ENCODE measurements at places on chromosomes 16 and 17. TPM values are rescaled to one million over a fixed set of nuclear protein-coding genes. Genes with fewer than 3 reads are reported as not detected.

DNA sequence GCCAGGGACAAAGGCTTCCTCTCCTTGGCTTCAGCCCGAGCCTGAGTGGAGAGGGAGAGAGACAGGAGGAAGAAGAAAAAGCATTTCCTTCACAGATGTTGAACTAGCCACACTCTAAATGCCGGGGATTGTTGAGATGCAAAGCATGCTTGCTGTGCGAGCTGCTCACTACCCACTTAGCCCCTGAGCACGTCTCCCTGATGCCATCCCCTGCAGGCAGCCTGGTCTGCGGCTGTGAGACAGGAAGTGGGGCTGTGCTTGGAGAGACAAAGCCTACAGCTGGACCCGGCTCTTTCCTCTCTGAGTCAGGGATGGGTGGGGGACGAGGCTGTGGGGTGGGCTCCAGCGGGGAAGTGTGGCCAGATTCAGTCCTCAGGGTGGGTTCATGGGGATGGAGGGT, 13.7 kb downstream of the WNT9B start:
- no peaks in the 10 kb centered on the region for H3K36me3 ChIP-seq
- no peaks in the 10 kb centered on the region for H3K4me1 ChIP-seq
- H3K27me3 ChIP-seq: no peaks in the 10 kb centered on the region
- no peak overlapping the region for H3K4me3 ChIP-seq

- H3K27ac ChIP-seq: peak within 1 kb of the TSS; percentile 99
- H3K36me3 ChIP-seq: no peaks in the 10 kb centered on the region
- peak; percentile 97 for DNase-seq
- H3K4me1 ChIP-seq: no peaks in the 10 kb centered on the region
- H3K4me3 ChIP-seq: peak within 1 kb of the TSS; percentile 82
These were observed at the start of gene NUTF2 for GRCh38 chr16:67846320-67847063. TSS of gene NUTF2 (plus strand) at chr16:67846933. CDS start at chr16:67865131, 18,198 bp downstream.

GRCh38 chr16:80065541-80065940, 465.0 kb upstream of the MAF start:
- DNase-seq: no peak
- no peaks in the 10 kb centered on the region for H3K36me3 ChIP-seq
- no peak overlapping the region for H3K4me3 ChIP-seq
- no peaks in the 10 kb centered on the region for H3K27me3 ChIP-seq
- no peak overlapping the region for H3K27ac ChIP-seq
- no peaks in the 10 kb centered on the region for H3K4me1 ChIP-seq

DNA sequence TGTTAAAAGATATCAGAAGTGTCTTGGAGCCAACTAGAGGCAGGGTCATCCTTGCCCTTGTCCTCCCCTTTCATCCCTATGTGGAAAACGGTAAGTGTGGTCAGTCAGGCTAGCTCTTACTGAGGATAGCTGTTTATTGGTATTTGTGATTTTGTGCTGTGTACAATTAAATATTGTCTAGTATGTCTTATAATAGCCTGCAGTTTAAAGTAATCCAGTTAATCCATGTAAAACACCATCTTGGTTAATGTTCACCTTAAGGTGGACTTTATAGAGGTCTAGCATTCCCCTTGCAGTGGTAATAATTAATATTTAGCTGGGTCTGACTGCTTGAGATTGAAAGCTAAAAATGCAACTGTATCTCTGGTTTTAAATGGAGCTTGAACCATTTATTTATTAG, 25.6 kb downstream of the METTL9 start:
- H3K4me1 ChIP-seq: no peaks in the 10 kb centered on the region
- H3K27me3 ChIP-seq: no peaks in the 10 kb centered on the region
- H3K4me3 ChIP-seq: no peak overlapping the region
- H3K27ac ChIP-seq: no peak overlapping the region
- H3K36me3 ChIP-seq: peaks cover 5% of the 10 kb centered on the region

DNA sequence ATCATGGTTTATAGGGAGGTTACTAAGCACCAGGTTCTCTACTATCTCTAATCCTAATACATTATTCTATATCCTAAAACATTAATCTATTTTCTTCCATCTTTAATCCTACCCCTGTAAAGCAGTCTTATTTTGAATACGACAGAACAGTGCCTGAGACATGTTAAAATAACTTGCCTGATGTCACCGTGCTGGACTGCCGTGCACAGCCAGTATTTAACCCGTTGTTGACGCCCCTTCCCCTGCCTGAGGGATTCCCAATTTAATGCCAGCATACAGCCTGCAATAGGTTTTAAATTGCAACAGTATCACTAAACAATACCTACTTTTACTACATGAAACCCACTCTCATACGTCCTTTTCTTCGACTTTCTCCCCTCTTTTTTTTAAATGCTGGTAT, 133.3 kb downstream of the PARN start:
- H3K4me3 ChIP-seq: no peak overlapping the region
- H3K4me1 ChIP-seq: peaks cover 39% of the 10 kb centered on the region
- H3K36me3 ChIP-seq: no peaks in the 10 kb centered on the region
- no peak for DNase-seq
- H3K27ac ChIP-seq: peak overlapping the region; percentile 26

DNA sequence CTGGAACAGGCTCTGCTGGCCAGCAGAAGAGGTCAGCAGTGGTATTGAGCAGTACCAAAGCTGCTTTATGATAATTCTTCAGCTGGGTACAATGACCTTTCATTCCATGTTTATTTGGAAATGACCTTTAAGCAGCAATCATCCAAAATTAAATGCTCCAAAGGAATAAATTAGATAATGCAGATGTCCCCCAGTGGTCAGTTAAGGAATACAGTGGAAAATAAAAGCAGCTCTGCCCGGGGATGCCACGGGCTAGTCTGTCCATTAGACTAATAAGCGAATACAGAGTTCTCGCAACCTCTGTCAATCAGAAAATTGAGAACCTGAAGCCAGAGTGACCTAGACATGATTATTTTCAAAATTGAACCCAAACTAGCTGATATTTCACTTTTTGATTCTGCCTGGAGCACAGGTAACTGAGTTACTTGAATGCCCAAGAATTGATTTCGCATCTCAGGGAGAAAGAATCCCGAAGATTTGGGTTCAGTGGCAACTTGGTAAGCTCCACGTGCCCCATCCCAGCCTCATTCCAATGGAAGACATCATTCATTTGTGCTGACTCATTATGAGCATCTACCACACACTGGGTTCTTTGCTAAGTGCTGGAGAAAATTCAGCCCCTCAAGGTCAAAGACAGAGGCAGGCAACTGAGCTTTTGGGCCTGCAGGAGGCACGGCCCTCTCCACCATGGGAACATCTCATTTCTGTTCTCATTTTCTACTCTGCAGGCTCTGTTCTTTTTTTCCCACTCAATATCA, 34.4 kb upstream of the SLC39A11 start:
- DNase-seq: no peak
- no peak overlapping the region for H3K27ac ChIP-seq
- no peak overlapping the region for H3K4me3 ChIP-seq
- no peaks in the 10 kb centered on the region for H3K27me3 ChIP-seq

- H3K4me1 ChIP-seq: no peaks in the 10 kb centered on the region
- no peak overlapping the region for H3K4me3 ChIP-seq
- H3K27me3 ChIP-seq: no peaks in the 10 kb centered on the region
- no peak overlapping the region for H3K27ac ChIP-seq
- DNase-seq: no peak
These were observed 66.3 kb upstream of the MYOCD start for GRCh38 chr17:12599186-12599920.

DNA sequence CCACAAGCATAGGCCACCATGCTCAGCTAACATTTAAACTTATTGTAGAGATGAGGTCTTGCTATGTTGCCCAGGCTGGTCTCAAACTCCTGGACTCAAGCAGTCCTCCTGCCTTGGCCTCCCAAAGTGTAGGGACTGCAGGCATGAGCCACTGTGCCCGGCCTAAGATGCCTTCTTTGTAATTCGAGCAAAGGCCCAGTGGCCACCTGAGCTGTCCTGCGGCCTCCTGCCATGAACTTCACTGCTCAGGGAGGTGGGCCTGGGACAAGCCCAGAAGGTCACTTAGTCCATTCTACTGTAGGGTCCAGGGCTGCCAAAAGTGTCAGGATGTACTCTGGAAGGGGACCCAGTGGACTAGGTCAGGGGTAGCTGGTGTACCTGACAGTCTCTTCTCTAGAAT, 30.5 kb downstream of the DHX38 start:
- H3K27me3 ChIP-seq: no peaks in the 10 kb centered on the region
- no peaks in the 10 kb centered on the region for H3K36me3 ChIP-seq
- H3K4me3 ChIP-seq: no peak overlapping the region
- no peak for DNase-seq

- H3K27ac ChIP-seq: no peak overlapping the region
- H3K4me3 ChIP-seq: no peak overlapping the region
- no peaks in the 10 kb centered on the region for H3K4me1 ChIP-seq
- H3K27me3 ChIP-seq: no peaks in the 10 kb centered on the region
- no peaks in the 10 kb centered on the region for H3K36me3 ChIP-seq
These were observed 273.0 kb downstream of the GRIN2A start for GRCh38 chr16:9909072-9909825.

DNA sequence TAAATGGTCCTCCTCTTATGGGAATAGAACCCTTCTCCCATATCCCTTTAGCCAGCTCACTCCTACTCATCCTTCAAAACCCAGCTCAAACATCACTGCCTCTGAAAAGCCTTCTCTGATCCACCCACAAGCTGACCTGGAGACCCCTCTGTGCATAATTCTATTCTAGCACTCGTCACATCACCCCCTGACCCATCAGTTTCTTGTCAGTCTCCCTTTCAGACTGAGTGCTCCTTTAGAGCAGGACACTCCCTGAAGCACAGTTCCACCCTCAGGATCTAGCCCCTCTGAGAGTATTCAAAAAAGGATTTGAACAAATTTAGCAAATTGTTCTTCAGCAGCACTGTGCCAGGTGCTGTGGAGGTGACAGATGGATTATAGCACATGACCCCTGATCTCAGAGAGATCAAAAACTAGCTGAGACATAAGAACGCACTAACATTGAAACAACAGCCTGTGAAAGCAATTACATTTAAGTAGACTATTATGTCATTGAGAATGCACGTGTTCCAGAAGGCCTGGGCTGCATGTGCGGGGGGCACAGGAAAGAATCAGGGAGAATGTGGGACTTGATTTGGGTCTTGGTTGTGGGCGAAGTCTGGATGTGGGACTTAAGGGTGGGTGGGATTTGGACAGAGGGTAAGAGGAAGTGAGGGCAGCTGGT, 43.5 kb downstream of the MRPS23 start:
- H3K36me3 ChIP-seq: no peaks in the 10 kb centered on the region
- no peaks in the 10 kb centered on the region for H3K27me3 ChIP-seq
- no peak overlapping the region for H3K27ac ChIP-seq
- no peak overlapping the region for H3K4me3 ChIP-seq
- no peak for DNase-seq

- no peaks in the 10 kb centered on the region for H3K4me1 ChIP-seq
- H3K27me3 ChIP-seq: no peaks in the 10 kb centered on the region
- no peak overlapping the region for H3K4me3 ChIP-seq
These were observed 26.8 kb upstream of the TMEM220 start for GRCh38 chr17:10756619-10757018.

GRCh38 chr17:73430848-73431247, 119.0 kb upstream of the CDC42EP4 start:
- DNase-seq: no peak
- no peak overlapping the region for H3K27ac ChIP-seq
- no peaks in the 10 kb centered on the region for H3K4me1 ChIP-seq
- no peak overlapping the region for H3K4me3 ChIP-seq

GRCh38 chr17:76969598-76970172, 101.5 kb downstream of the MGAT5B start:
- no peaks in the 10 kb centered on the region for H3K4me1 ChIP-seq
- no peak overlapping the region for H3K27ac ChIP-seq
- H3K36me3 ChIP-seq: no peaks in the 10 kb centered on the region
- peaks cover 12% of the 10 kb centered on the region for H3K27me3 ChIP-seq
- H3K4me3 ChIP-seq: no peak overlapping the region

GRCh38 chr16:68533937-68534336, 5.2 kb upstream of the ZFP90 start:
- H3K4me3 ChIP-seq: no peak overlapping the region
- H3K27ac ChIP-seq: no peak overlapping the region
- DNase-seq: no peak
- no peaks in the 10 kb centered on the region for H3K27me3 ChIP-seq
- H3K4me1 ChIP-seq: peaks cover 13% of the 10 kb centered on the region
- no peaks in the 10 kb centered on the region for H3K36me3 ChIP-seq

DNA sequence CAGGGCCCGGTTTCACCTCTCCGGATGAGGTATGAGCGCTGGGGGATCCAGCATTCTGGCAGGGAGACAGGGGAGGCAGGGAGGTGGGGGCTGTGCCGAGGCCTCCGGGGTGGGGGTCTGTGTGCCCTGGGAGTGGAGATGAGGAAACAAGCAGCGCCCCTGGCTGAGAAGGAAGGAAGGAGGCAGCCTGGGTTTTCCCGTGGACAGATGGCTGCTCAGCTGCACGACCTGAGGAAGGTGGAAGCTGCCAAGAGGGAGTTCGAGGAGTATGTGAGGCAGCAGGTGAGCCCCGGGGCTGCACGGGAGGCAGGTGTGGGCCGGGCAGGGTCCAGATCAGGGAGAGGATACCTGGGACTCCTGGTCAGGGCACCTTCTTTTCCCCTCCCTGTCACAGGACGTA, 4.3 kb downstream of the RNF112 start:
- no peak overlapping the region for H3K4me3 ChIP-seq
- H3K27ac ChIP-seq: no peak overlapping the region
- no peaks in the 10 kb centered on the region for H3K27me3 ChIP-seq
- peaks cover 25% of the 10 kb centered on the region for H3K4me1 ChIP-seq
- H3K36me3 ChIP-seq: peaks cover 16% of the 10 kb centered on the region
- DNase-seq: no peak

DNA sequence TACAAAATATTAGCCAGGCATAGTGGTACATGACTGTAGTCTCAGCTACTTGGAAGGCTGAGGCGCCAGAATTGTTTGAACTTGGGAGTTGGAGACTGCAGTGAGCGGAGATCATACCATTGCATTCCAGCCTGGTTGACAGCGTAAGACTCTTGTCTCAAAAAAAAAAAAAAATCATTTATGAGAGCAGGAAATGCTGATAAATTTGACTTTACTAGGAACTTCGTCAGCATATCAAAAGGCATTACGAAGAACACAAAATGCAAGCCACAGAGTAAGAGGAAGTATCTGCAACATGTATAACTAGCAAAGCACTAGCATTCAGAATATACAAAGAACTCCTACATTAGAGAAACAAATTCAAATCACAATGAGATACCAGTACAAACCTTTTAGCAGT, 279.3 kb downstream of the ZFHX3 start:
- no peak overlapping the region for H3K27ac ChIP-seq
- DNase-seq: no peak
- peaks cover 10% of the 10 kb centered on the region for H3K4me1 ChIP-seq
- H3K27me3 ChIP-seq: no peaks in the 10 kb centered on the region
- no peaks in the 10 kb centered on the region for H3K36me3 ChIP-seq

- no peaks in the 10 kb centered on the region for H3K4me1 ChIP-seq
- no peak overlapping the region for H3K27ac ChIP-seq
- H3K36me3 ChIP-seq: no peaks in the 10 kb centered on the region
These were observed 76.0 kb downstream of the CHD9NB start for GRCh38 chr16:52976539-52977167.

The FOXJ1 gene
- total RNA-seq: 0.14 TPM

The SLC16A3 gene
- 10.5 TPM for total RNA-seq

The CSH1 gene
- not detected for total RNA-seq

The PRDM7 gene
- total RNA-seq: not detected

The MPV17L gene
- 13.9 TPM for total RNA-seq

The KIF2B gene
- not detected for total RNA-seq

The SDR42E2 gene
- total RNA-seq: not detected

The VMO1 gene
- total RNA-seq: 1.1 TPM

The CLDN9 gene
- total RNA-seq: not detected

The SLC43A2 gene
- total RNA-seq: 7.1 TPM

The INCA1 gene
- total RNA-seq: 0.99 TPM

The RHBDL1 gene
- 6.1 TPM for total RNA-seq

The FAM222B gene
- 7.4 TPM for total RNA-seq

All from sigmoid colon (tissue), 7 donors.